ENCODE measurements at places on chromosomes 12 and 14. TPM values are rescaled to one million over a fixed set of nuclear protein-coding genes. Genes with fewer than 3 reads are reported as not detected.

Gene RNASE2
- not detected for total RNA-seq

Gene TAS2R43
- total RNA-seq, result 0.21 TPM

Gene CACNA2D4
- total RNA-seq, result 0.10 TPM

Gene ATP5F1B
- total RNA-seq, result 657 TPM

Gene AQP2
- total RNA-seq, result not detected

Measured in foreskin keratinocyte (primary cell).